Stimulated activated CD4-positive, alpha-beta T cell treated with anti-CD3 and anti-CD28 coated beads, Interleukin-1b, Interleukin-23, amount 100 ng/mL, for 1 hour (primary cell): ENCODE measurements at places on chromosomes 1 and 21.

DNA sequence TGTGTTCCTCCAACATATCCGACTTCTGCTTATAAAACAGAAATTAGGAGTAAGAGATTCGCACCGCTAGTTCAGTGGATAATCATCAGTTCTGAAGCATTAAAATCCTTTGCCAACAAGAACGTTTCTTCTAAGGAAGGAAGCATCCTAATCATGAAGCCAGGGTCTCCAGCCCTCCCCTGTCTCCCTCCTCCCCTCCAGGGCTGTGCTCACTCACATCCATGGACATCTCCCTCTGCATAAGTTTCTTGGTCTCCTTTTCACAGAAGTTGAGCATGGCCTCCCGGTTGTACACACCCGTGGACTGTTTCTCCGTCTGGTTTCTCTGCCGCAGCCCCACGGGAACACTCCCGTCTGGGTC lies 505 bp downstream of the LMOD1 start:
- no peak for DNase-seq

DNA sequence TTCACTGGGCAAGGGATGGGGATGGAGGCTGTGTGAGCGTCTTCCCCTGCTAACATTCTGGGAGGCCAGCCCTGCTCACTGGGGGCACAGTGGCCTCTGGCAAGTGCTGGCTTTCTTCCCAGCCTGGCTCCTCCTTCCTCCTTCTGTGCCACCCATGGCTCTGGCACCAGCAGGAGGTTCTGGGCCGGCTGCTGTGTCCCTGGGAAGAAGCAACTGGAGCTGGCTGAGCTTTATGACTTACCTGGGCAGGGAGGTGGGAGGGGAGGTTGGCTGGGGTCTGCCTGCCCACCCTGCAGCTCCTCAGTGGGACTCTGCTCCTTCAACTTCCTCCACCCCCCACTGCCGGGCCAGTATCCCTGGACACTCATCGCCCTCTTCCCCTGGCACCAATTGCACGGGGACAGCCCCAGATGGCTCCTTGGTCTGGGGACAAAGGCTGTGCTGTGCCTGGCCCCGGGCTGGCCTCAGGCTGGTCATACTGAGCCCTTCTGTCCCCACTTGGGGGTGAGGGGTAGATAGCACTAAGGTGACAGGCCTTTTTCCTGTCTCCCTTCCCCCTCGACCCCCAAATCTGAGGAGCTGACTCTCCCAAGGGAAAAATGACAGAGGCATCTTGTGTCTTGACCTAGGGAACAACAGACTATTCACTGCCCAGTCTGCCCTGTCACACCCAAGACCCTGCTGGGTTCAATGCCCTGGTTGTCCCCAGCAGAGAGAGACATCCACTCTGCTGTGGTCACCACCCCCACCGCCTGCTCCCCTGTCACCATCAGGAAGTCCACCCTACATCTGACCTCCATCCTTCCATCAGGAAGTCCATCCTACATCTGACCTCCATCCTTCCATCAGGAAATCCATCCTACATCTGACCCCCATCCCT lies 14.4 kb downstream of the CDK18 start:
- no peak for DNase-seq

GRCh38 chr1:110436635-110437034 lies 14.3 kb upstream of the PROK1 start:
- no peak for DNase-seq

DNA sequence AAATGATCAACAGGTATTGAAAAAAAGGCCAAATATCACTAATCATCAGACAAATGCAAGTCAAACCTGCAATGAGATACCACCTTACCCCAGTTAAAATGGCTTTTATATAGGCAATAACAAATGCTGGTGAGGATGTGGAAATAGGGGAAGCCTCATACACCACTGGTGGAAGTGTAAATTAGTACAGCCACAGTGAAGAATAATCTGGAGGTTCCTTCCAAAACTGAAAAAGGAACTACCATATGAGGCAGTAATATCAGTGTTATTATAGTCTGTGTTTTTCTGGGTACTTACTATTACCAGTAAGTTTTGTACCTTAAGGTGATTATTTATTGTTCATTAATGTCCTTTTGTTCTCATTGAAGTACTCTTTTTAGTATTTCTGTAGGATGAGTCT lies 201.3 kb downstream of the MRPL39 start:
- no peak for DNase-seq

GRCh38 chr21:35868869-35869223 lies 191.5 kb downstream of the SETD4 start:
- no peak for DNase-seq

- DNase-seq: no peak
These were observed 23.5 kb downstream of the SMYD3 start for GRCh38 chr1:246483569-246483933.

DNA sequence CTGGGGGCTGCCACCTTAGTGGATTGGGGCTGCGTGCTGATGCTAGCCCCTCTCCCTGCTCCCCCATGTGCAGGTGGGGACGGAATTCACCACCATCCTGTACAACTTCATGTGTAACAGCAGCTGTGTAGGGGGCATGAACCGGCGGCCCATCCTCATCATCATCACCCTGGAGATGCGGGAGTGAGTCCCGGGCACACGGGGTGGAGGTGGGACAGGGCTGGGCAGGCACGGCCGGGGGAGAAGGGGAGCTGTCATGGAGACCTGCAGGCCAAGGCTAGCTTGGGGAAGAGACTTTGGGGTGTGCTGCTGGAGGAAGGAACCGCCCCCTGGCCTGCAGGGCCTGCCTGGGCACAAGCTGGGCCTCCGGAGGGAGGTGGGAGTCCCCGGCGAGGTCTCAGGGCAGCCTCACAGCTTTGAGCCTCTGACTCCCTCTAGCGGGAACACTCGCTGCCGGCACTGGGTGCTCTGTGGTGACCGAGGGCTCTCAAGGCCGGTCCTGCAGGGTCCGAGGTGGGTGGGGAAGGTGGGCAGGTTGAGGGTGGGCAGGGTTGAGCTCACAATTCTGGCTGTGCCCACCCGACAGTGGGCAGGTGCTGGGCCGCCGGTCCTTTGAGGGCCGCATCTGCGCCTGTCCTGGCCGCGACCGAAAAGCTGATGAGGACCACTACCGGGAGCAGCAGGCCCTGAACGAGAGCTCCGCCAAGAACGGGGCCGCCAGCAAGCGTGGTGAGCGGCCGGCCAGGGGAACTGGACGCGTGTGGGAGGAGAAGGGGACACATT lies 25.0 kb upstream of the CCDC27 start:
- DNase-seq: no peak

DNA sequence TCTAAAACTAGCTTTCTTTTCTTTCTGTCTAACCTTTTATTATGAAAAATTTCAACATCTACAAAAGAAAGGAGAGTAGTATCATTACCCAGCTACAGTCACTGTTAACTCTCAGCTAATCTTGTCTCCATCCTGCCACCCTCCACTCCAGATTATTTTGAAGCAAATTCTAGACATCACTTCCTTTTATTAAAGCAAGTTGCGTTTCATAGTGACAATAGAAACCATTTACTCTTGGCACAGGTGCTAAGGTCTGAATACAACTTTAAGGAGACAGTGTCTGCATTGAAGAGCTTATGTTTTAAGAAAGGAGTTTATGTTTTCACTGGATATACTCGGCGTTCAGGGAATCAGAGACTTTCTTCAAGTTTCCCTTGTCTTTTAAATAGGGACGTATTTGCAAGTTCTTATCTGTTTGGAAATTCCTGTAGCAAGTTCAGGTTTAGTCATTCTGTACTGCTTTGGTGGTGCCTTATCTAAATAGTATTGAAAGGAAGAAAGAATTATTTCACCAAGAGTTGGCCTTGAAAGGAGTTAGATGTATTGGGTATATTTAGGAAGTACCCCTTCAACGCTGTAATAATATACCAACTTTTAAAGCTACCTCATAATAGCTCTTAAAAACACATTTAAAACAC lies 42.7 kb downstream of the ITSN1 start:
- no peak for DNase-seq

GRCh38 chr1:29180497-29181412 lies 945 bp downstream of the SRSF4 start:
- no peak for DNase-seq

GRCh38 chr1:222168621-222169020 lies 379.3 kb downstream of the HHIPL2 start:
- no peak for DNase-seq

DNA sequence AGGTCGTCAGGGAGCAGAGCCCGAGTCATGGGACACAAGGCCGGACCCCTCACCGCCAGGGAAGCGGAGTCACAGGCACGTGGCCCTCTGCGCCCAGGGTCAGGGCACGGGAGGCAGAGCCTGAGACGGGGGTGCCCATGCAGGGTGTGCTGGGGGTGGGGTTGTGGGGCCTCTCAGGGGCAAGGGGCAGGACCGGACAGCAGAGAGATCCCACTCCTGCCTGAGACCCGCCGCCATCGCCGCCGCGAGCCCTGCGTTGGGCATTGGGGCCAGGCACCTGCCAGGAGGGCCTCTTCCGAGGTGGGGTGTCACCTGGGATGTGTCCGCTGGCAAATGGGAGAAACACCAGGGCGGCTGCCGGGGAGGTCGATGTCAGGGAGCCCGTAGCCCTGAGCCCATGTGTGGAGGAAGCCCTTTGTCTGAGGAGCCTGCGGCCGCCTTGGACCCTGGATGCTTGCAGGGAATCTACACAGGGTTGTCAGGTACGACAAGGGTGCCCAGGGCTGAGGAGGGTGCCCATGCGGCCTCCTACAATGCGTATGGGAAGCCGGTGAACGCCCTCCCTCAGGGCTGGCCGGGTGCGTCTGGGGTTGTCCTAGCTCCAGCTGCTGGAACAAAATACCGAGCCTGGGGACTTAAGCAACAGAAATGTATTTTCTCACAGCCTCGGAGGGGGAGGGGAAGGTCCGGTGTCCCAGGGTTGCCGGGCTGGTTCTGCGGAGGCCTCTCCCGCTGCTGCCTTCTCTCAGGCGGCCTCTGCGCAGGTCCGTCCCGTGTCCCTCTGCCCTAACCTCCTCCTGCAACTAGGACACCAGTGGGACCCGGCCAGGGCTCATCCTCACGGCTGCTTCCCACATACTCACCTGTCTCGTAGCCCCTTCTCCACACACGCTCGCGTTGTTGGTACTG lies 16.4 kb upstream of the C1orf159 start:
- DNase-seq: no peak

DNA sequence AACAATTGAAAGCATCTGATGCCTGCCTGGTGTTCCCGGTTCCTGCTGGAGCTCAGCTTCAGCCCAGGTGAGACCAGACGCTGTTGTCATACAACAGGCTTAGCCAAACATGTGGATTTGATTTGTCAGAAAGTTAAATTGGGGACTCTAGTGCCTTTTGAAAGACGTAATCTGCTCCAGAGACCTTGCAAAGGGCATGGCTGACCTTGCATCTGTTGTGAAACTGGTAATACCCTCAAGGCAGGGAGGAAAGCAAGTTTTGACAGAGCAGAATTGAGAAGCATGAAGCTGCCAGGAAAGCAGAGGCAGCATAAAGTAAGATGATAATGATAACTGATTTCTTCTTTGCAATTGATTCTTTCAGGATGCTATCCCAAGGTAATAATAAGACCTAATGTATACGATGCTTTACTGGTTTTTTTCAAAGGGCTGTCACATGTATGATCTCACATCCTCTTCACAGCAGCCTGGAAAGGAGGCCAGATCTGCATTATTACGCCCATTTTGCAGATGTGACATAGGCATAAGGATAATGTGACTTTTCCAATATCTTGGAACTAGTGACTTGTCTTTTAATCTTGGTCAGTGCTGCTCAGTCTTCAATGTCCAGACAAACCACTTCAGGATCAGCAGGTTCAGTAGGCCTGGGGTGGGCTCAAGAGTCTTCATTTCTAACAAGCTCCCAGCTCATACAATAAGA lies 24.7 kb upstream of the CNN3 start:
- no peak for DNase-seq

- no peak for DNase-seq
These were observed 32.9 kb upstream of the OSBPL9 start for GRCh38 chr1:51584021-51584420.

DNA sequence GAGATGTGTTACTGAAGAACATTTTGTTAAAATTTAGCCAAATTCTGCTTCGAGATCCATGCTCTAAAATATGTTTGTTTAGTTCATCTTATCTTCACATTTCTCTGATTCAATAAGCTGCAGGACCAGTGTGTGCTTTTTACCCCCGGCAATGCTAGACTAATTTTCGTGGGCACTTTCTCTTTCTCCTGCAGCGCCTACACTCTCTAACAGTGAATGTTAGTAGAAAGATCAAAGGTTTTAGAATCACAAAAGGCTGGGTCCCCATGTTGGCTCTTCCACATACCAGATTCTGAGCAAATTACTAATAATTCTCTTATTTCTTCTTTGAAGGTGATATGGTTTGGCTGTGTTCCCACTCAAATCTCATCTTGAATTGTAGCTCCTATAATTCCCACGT lies 8.5 kb downstream of the CHML start:
- no peak for DNase-seq

GRCh38 chr1:154808261-154808908 lies 61.7 kb downstream of the KCNN3 start:
- no peak for DNase-seq

DNA sequence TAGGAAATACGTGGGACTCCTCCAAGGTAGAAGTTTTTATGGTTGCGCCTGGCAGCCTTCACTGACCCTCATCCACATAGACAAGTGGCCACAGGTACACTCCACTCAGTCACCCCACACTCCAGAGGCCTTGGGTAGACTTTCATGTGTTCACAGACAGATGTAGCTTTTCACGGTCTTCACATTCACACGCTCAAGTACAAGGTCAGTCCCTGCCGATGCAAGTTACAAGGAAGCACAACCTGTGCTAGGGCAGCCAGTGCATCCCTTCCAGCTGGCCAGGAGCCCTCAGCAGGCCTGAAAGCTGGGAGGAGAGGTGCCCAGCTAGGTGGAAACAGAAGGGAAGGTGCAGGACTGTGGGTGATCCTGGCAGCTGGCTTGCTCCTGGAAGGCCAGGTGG lies 55.5 kb upstream of the FAM20B start:
- no peak for DNase-seq
